Activated naive CD8-positive, alpha-beta T cell treated with anti-CD3 and anti-CD28 coated beads, Interleukin-2, amount 10 ng/mL, durations not matched to agents 7 days and 5 days (primary cell): ENCODE measurements at places on chromosomes 1 and 21.

DNA sequence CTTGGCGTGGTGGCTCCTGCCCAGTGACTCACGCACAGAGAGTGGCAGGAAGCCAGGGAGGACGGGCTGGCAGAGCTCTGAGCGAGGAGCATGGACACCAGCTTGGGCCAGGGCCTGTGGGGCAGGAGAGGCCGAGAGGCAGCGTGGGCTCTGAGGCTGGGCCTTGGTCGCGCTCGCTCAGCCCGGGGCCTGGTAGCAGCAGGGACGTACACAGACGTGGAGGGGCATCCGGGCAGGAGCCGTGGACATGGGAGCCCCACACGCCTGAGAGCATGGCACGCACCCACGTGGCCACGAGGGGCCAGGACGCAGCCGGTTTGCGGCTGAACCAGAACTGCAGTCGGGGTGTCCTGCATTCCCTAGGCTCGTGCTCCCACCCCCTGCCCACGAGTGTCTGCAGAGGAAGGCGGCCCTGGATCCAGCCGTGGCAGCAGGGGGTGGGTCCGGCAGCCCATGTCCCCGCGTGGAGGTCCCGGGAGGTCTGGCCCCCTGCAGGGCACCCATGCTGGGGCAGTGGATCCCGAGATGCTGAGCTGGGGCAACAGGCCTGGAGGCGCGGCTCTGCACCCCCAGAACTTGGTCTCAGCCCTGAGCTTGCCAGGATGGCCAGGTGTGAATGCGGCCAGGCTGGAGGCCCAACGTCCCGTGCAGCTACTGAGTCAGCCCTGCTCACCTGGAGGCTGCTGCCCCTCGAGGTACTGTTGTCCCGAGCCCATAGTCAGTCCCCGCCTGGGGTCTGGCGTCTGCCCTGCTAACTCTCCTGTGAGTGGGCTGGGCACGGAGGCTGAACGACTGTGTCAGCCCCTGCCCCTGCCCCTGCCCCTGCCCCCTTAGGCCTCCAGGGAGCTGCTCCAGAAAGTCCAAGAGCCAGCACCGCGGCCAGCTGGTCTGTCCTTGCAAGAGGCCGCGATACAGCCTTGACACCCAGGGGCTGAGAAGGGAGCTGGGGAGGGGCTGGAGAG, 61.6 kb downstream of the SLX9 start:
- H3K27ac ChIP-seq: no peak overlapping the region
- H3K36me3 ChIP-seq: no peaks in the 10 kb centered on the region
- H3K4me3 ChIP-seq: no peak overlapping the region
- peaks cover 8% of the 10 kb centered on the region for H3K27me3 ChIP-seq

- peaks cover 22% of the 10 kb centered on the region for H3K4me1 ChIP-seq
- H3K4me3 ChIP-seq: peak overlapping the region; percentile 72
- DNase-seq: no peak
- peaks cover 10% of the 10 kb centered on the region for H3K36me3 ChIP-seq
- H3K27ac ChIP-seq: peak overlapping the region; percentile 79
Measured at GRCh38 chr1:84090447-84091245, 53.4 kb upstream of the PRKACB start.

- no peak for DNase-seq
- H3K4me3 ChIP-seq: peak overlapping the region; percentile 65
- peaks cover 54% of the 10 kb centered on the region for H3K4me1 ChIP-seq
- no peaks in the 10 kb centered on the region for H3K27me3 ChIP-seq
- peaks cover 2% of the 10 kb centered on the region for H3K36me3 ChIP-seq
- H3K27ac ChIP-seq: peak overlapping the region; percentile 59
Measured at GRCh38 chr1:101284622-101285218, 47.9 kb downstream of the S1PR1 start.

- H3K4me3 ChIP-seq: no peak overlapping the region
- H3K27me3 ChIP-seq: peaks cover 43% of the 10 kb centered on the region
- peak; percentile 58 for DNase-seq
- H3K36me3 ChIP-seq: no peaks in the 10 kb centered on the region
Measured at GRCh38 chr1:30911059-30911954, 2.7 kb upstream of the SDC3 start.

DNA sequence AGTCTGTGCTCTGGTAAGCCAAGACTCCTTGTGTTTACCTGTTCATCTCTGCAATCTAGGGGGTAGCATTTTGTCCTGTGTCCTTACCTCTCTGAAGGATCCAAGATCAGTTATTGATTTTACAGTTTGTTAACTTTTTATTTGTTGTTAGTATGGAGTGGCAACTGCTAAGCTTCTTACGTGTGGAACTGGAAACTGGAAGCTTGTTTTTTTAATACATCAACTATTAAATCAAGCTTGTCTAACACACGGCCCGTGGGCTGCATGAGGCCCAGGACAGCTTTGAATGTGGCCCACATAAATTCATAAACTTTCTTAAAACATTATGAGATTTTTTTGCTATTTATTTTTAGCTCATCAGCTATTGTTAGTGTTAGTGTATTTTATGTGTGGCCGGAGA, 29.2 kb upstream of the MPC2 start:
- no peak for DNase-seq

DNA sequence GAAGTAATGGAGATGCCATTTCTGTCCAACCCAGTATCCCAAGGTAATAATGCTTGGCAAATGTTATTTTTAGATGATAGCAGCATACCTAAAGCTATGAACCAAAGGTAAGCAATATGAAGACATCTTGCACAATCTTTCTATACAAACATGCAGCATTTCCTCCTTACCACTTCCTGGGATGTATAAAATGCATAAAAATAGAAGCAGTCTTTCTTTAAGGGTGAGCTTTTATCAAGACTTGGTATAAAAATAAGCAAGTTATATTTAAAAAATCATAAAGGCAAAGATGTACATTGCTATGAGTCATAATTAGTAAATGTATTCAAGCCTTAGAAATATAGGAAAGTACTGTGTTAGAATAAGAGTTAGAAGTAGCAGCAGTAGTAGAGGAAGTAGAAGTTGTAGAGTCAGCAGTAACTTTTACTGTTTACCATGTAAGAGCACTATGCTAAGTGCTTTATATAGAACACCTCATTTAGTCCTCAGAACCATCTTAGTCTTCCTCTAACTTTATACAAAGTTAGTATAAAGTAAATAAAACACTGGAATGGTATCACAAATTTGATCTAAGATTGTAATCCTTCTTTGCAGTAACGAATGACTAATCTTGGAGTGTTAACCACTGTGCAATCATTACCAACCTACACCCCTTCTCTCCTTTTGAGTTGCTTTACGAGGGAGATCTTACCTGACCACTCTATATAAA, 371.3 kb downstream of the VAV3 start:
- H3K4me1 ChIP-seq: peaks cover 2% of the 10 kb centered on the region
- no peak overlapping the region for H3K27ac ChIP-seq
- H3K36me3 ChIP-seq: no peaks in the 10 kb centered on the region

DNA sequence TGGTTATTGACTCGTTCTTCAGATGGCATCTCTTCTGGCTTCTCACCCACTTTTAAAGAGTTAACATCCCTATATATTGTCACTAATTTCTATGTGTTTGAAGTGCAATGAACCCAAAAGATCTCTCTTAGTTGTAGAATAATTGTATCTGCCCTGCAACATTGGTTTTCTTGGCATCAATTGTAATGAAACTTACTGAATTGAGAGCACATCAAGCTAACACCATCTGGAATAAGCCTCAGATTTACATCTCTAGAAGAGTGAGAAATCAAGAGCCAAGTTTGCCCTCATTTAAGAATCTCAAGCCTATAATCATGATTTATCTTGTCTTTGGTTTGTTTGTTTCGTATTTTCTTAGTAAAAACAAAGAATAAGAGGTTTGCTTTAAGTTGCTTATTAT, 372.6 kb upstream of the LRRC7 start:
- H3K36me3 ChIP-seq: no peaks in the 10 kb centered on the region
- H3K4me1 ChIP-seq: no peaks in the 10 kb centered on the region
- H3K27ac ChIP-seq: no peak overlapping the region
- DNase-seq: no peak

GRCh38 chr1:75838079-75838478, 41.4 kb downstream of the MSH4 start:
- H3K4me1 ChIP-seq: peaks cover 4% of the 10 kb centered on the region
- H3K4me3 ChIP-seq: no peak overlapping the region
- H3K27me3 ChIP-seq: no peaks in the 10 kb centered on the region

DNA sequence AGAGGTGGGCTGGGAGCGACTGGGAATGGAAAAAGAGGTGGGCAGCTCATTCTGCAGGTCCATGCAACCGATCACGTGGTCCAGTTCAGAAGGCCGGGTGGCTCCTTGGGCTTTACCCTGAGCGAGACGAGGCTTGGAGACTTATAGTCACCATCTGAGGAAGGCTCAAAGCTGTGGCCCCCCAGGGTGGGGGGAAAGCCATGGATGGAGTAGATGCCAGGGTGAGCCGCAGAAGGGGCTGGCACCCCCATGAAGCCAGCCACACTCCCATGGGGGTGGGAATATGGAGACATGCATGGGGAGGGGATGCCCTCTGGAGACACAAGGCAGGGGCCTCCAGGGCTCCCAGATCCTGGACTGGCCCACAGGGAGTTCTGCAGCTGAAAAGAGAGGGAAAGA, 9.8 kb downstream of the ALX3 start:
- no peak for DNase-seq
- H3K4me3 ChIP-seq: no peak overlapping the region
- peaks cover 3% of the 10 kb centered on the region for H3K4me1 ChIP-seq
- H3K27ac ChIP-seq: no peak overlapping the region
- H3K36me3 ChIP-seq: peaks cover 1% of the 10 kb centered on the region
- H3K27me3 ChIP-seq: peaks cover under 1% of the 10 kb centered on the region

GRCh38 chr1:241767737-241768136, 80.3 kb upstream of the EXO1 start:
- no peak for DNase-seq
- no peak overlapping the region for H3K27ac ChIP-seq
- H3K4me1 ChIP-seq: peaks cover 2% of the 10 kb centered on the region
- H3K36me3 ChIP-seq: no peaks in the 10 kb centered on the region
- H3K27me3 ChIP-seq: no peaks in the 10 kb centered on the region
